ENCODE measurements at places on chromosomes 2 and 18.
A peak's percentile ranks its signal among the peaks of the same experiment; 100 is the strongest.

DNA sequence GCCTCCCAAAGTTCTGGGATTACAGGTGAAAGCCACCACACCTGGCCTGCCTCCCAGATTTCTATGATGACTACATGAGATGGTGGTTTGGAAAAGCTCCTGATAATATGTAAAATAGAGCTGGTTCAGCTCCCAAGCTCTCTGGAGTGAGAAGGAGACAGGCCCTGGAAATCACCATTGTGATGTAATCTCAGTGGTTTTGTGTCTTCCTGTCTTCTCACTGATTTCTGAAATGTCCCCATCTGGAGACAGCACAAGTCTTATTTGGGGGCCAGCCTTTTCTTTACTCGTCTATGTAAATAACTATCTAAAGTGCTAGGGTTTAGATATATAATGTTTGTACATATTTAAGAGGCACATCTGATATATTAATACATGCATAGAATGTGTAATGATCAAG, 64.0 kb downstream of the CCNT2 start:
- no peak for DNase-seq

DNA sequence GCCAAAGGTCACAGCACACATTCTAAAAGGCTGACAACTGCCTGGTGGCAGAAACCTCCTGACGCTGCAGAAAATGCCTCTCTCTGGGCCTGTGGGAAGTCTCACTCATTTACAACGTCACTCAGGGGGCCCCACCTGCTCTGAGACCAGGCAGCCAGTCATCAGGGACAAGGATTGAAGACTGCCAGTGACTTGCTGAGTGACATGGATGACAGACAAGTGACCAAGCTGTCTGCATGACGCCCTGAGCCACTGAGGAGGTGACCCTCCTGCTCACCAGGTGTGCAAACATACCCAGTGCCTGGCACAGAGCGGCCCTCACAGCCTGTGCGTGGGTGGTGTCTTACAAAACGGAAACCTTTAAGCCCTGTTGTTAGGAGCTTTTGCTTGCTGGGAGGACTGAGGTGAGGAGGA, 392.4 kb downstream of the TNS1 start:
- no peak for DNase-seq

DNA sequence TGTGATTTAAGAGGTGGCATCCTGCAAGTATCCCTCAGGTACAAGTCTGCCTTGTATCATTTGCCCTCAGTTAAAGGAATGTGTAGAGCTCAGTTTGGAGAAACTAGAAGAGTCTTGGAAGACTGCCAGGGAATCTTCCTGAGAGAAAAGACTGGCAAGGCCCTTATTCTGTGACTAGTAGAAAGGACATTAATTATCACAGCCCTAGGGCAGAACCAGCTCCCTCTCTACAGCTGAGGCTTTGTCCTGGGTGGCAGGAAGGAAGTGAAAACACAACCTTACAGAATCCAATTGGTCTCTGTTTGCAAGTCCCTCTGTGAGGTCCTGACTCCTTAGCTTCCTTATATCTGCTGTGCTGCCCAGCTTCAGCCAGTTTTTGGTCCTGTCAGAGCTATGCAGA, 385.9 kb upstream of the CYRIA start:
- DNase-seq = no peak

GRCh38 chr2:117351396-117351795, 463.1 kb upstream of the DDX18 start:
- no peak for DNase-seq

DNA sequence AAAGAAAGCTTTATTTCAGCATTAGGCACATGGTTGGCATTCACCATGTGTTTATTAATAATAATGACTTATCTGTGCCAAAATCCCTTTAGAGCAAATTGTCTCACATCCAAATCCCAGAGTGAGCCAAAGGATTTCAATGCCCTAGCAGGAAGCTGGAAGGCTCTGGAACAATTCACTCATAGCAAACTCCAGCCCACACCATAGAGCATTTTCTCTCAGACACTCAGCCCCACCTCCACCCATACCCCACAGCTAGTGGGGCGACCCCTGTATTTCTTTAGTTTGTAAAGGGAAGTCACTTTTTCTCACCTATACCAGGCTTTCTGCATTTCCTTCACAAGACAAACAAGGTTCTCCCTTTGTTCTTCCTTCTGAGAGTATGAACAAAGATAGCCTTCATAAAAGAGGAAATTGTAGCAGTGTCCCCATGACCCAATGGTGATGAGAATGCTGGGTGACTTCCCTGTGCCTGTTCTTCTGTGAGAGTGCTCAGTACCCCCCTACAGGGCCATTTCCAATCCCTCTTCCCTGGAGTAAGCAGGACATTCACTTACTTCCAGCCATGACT, 100.1 kb upstream of the APCDD1 start:
- no peak for DNase-seq

DNA sequence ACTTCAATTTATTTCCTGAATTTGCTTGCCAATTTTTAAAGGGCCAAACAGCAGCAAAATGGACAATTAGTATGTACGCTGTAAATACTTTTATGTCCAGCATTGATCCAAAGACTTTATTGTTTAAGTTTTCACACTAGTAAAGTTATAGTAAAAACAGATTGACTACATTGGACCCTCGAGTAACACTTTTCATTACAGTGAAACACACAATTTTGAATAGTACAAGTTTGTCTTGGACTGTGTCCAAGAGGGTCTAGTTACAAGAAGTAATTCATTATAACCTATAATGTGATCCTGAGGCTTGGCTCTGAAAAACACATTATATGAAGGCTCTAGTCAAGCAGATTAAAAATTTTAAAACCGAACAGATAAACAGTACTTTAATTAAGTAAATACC, 11.4 kb upstream of the RBBP8 start:
- no peak for DNase-seq

- DNase-seq = no peak
Measured at GRCh38 chr18:77129150-77129551, 3.4 kb downstream of the MBP start.

- no peak for DNase-seq
Measured at GRCh38 chr2:165843351-165843750, 49.3 kb upstream of the GALNT3 start.

DNA sequence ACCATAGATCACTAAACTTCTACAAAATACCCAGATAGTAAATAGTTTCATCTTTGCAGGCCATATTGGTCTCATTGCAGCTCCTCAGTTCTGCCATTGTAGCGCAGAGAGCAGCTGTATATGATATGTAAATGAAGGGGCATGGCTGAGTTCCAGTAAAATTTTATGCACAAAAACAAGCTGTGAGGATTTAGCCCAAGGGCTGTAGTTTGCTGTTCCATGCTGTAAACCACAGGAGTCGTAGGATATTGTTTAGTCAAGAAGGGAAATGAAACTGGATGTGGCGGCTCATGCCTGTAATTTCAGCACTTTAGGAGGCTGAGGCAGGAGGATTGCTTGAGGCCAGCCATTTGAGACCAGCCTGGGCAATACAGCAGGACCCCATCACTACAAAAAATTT, 83.0 kb downstream of the MGAT5 start:
- no peak for DNase-seq

- DNase-seq = no peak
Measured at GRCh38 chr2:28665041-28665704, 86.5 kb upstream of the PPP1CB start.

- DNase-seq = no peak
Measured at GRCh38 chr2:62309465-62310091, 113.7 kb downstream of the B3GNT2 start.

- peak; percentile 64 for DNase-seq
Measured at GRCh38 chr18:51666763-51667191, 469.3 kb upstream of the MEX3C start.

DNA sequence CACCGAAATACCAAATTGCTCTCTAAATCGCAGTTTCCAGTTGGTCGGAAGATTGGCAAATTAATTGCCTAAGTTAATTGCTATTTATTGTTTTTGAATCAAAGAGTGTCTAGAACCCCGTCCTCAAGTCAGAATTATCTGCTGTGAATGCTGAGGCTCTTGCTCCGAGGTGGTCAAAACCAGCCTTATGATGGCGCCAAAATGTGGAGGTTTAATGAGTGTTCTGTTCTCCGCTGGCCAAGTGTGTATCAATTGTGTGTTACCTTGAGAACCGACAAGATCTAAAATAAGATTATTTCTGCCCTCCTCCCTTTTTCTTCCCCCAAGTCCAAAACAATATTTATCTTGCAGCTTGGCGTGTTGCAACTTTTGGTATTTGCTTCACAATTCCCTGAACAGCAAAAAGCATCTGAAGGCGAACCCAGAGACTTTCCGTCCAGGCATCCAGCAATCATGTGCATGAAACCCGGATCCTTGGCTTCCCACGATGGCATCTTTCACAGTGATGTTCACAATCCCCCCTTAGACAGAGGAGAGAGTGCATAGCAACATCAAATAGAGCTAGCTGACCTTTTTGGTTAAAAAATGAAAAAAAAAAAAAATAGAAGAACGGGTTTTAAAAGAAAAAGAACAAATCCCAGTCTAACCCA, 323.0 kb downstream of the MYCN start:
- DNase-seq = no peak

- no peak for DNase-seq
Measured at GRCh38 chr2:23587341-23587880, 202.4 kb downstream of the KLHL29 start.

DNA sequence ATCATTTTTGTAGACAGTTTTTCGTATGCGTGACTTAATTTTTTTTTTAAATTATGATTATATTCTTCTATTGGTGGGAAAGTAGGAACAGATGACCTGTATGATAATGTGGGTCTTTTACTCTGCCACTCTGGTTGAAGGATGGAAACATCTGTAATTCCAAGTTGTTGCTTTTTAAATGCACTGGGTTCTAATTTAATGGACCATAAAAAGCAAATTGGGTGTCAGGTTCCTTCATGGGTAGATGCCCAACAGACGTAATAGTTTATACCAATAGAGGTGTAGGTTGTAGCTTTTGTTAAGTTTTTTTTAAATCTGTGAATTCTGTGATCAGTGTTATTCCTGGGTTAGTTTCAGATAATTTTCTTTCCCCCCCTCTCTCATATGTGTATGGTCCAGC, 117.6 kb downstream of the MAP4K4 start:
- no peak for DNase-seq

DNA sequence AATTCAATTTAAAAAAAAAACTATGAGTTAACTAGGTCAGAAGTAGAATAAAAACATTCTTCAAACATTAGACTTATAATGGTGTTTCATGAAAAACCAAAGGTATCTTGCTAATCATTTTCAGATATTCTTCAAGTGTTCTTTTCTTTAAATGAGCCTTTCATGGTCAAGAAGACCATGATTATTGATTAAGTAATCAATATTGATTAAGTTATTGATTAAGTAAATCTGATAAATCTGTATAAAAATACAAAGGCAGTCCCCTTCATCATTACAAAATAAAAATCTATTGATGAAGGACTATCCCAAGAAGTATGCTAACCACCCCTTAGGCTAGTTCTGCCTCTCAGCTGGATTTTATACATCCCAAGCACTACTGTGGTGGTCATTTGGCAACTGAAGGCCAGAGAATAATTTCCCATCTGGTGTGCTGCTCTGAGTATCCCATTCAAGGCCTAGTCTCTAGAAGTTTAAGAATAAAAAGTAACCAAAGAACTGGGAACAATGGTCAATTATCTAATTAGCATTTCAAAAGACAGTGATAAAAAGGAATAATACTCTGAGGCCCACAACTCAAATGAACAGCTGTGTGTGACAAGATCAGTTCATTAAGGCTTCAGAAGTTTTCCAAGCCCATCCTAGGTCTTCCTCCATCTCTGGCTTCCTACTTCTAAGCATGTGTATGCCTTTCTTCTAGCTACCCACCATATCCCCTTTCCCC, 63.5 kb downstream of the TCF4 start:
- DNase-seq = no peak

- DNase-seq = no peak
Measured at GRCh38 chr2:156619021-156619539, 182.9 kb downstream of the GPD2 start.

- no peak for DNase-seq
Measured at GRCh38 chr2:39494784-39495251, 57.7 kb upstream of the MAP4K3 start.

DNA sequence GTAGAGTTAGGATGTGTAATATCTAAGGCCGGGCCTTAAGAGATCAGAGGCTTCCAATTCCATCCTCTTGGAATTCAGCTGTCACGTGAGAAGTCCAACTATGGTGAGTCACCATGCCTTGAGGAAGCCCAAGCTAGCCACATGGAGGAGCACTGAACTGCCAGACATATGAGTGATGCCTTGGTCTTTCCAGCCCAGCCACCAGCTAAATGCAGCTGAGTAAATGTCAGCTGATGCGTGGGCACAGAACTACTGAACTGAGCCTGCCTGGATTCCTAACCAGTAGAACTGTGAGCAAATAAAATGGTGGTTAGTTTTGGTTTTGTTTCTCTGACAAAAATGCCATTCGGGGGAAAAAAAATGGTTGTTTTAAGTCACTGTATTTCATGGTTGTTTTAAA, 153.7 kb upstream of the SERTAD2 start:
- DNase-seq = no peak

DNA sequence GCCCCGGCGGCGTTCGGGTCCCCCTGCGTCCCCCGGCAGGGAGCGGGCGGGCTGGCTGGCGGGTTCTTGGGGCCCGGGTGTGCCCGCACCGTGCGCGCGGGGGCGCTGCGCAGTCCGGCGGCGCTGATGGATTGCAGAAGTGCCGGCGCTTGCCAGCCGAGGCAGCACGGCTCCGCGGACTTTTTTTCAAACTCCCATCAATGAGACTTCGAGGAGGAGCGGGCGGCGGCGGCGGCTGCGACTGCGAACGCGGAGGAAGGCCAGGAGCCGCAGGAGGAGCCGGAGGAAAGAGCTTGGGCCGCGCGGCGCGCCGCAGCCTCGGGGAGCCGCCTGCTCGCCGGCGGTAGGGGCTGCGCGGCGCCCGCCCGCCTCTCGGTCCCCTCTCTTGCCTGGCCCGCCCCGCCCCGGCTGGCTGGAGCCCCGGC, at the start of gene GLI2:
GLI2 (plus strand) TSS at position 123 of the 425 bp plus-strand sequence. CDS start 61,453 bp downstream, outside the sequence.
- peak; percentile 87 for DNase-seq

GRCh38 chr2:60551240-60552077, 2.0 kb downstream of the BCL11A start:
- DNase-seq = no peak

- no peak for DNase-seq
Measured at GRCh38 chr2:56444339-56444738, 260.5 kb downstream of the CCDC85A start.

GRCh38 chr2:124165698-124166097, 140.6 kb downstream of the CNTNAP5 start:
- DNase-seq = no peak

GRCh38 chr2:237425320-237425719, 11.4 kb upstream of the COL6A3 start:
- DNase-seq = no peak
